ENCODE measurements at places on chromosomes 6 and 20. TPM values are rescaled to one million over a fixed set of nuclear protein-coding genes. Genes with fewer than 3 reads are reported as not detected.
A peak's percentile ranks its signal among the peaks of the same experiment; 100 is the strongest.

DNA sequence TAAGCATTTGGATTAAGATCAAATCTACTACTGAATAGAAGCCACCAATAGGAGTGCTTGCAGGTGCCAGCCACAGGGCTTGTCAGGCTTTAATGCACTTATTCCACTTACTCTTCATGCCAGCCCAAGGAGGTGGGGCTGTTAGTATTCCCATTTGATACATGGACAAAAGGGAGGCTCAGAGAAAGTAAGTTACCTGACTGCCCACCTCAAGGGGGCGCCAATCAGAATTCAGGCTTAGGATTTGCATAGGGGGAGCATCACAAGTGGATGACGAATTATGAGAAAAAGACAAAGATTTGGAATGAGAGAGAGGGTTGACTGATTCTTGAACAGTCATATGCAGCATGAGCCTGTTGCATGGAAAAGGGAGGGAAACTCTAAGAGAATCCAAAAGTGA is 188.4 kb upstream of the TSHZ2 start:
- DNase-seq = no peak

The OPN5 gene
- not detected for total RNA-seq

DNA sequence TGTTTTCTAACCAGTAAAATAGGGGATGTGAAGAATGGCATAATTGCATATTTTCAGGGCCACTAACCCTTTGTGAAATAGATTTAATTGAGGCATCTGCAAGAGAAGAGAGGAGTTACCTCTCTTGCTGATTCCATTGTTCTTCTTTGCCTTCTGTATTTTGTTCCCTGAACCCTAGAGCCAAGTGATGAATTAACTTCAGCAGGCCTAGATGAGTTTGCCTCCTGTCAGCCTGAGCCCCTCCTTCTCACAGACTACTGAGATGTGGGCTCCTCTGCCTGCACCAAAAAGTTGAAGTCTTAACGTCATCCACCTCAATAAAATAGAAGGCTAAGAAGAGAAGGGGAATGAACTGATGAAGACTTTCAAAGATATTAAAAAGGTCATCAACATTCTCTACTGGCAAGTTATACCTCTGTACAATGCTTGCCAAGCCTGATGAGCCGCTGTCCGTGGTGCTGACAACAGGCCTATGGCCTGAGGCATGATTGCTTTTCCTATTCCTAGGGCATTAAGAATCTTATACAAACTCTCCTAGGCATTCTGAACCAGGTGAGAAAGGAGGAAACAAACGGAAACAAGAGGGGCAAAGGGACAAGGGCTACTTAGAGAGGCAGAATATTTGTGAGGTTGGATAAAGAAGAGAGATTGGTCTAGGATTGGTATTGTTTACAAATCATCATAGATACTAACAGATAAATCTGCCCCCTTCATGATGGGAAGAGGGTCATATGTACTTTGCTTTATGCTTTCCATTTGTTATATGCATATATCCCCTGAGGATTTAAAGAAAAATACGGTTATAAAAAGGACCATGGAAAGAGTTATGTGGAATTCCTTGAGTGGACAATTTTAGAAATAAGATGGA is 46.8 kb downstream of the CD24 start:
- no peak for DNase-seq

The EFCAB8 gene
- total RNA-seq = not detected

DNA sequence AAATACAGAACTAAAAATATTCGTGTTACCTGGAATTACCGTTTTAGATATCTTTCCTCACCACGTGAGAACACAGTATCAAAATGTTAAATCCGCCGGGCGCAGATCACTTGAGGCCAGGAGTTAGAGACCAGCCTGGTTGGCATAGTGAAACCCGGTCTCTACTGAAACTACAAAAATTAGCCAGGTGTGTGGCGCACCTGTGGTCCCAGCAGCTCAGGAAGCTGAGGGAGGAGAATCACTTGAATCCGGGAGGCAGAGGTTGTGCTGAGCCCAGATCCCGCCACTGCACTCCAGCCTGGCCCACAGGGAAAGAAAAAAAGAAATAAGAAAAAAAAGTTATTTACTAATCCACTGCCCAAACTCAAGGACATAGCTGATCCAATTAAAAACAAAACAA is 4.8 kb upstream of the DDX43 start:
- DNase-seq = no peak

GRCh38 chr20:45036044-45036755 is 64.7 kb downstream of the KCNS1 start:
- DNase-seq = no peak

The ZNF341 gene
- total RNA-seq = 3.5 TPM

DNA sequence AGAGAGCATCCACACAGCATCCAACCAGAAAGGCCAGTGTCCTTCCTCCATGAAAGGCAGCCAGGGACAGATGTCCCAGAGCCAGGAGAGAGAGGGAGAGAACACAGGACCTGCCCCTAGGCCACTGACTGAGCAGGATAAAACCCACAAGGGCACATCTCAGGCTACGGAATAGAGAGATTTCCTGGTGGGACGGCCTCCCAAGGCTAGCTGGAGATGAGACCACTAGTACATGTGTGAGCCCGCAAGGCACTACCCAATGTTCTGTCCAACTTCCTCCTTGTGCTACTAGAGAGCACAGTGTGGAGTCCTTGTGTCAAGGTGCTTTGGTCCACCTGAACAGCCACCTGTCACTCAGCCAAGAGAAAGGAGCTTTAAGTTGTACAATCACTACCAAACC is 44.2 kb downstream of the PLCG1 start:
- DNase-seq = peak; percentile 56

GRCh38 chr20:63740627-63741353 is 1.2 kb downstream of the SLC2A4RG start:
- peak; percentile 89 for DNase-seq

DNA sequence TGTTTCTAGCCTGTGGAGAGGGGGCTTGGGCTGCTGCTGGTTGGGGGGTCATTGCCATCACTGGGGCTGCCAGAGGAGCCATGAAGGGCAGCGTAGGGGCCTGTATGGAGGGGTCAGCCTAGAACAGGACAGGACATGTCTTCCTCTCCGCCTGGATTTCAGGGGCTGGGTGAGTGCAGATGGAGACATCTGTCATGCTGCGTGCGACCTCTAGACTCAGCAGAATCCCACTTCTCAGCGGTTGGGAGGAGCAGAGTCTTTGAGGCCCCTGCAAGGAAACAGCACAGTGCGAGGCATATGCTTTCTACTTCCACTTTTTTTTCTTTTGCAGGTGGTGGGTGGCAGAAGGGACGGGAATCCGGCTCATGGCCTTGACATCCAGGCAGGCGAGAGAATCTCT is 67.9 kb downstream of the EZR start:
- DNase-seq = peak; percentile 65

- no peak for DNase-seq
Observed at GRCh38 chr6:3453413-3454272, 3.2 kb downstream of the SLC22A23 start.

DNA sequence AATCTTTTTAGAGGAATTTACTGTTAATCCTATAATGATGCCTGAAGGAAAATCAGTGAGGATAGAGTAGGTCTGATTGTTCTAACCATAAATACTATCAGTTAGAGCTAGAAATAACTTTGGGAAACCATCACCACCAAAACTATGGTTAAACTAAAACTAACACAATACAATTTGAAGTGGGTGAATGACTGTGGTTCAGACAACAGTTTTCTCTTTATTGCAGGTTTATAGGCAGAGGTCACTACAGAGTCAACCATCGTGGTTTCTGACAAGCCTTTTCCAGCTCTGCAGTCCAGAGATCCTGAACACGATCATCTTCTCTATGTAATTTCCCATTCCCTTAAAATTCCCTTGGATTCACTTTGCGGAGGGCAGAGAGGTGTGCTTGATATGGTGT is 134.3 kb downstream of the IBTK start:
- DNase-seq = no peak

DNA sequence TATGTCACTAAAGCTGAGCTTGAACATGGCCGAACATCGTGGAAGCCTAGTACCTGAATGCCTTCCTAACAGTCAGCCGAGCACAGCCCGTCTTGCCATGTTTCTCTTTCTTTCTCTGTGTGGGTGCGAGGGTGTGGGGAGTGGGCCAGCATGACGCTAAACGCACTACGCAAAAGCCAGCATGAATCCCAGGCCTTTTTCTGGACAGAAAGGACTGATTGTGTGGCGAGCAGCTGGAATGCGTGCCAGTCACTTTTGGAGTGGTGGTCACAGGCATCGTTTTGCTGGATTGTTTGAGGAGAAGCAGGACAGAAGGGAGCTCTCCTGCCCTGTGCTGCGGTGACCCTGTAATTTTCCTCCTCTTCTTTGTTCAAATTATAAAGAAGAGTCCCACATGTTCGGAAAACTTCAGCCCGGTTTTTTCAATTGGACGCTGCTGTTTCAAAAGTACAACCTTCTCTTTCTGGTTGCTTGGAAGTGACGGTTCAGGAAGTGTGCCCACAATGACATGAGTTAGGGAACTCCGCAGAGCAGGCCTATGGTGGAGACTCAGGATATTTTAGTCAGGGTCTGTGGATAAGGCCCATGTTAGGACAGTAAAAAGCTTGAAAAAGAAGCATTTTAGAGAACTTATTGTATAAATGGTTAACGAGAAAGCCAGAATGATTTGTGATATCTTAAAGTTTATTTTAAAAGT is 54.3 kb downstream of the PDE7B start:
- DNase-seq = no peak

DNA sequence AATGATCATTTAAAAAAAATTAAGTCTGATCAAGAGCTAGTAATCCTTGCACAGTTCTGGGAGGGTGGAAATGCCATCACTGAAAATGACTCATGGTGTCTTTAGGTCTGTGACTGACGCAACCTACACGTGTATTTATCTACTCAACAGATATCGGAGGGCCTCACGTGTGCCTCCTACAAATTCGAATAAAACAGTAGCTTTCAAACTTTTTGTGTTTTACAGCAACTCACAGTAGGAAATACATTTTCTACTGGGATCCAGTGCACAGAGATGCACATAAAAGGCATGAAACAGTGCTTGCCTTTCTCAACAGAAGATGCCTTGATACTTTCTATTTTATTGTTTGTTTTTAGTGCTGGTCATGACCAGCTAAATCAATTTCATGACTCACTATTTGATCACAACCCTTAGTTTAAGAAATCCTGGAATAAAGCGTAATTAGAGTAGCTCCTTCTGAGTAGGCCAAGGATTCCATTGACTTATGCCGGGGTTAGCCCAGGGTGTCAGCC is 210.0 kb upstream of the SNX9 start:
- no peak for DNase-seq

The OXT gene
- total RNA-seq = not detected

DNA sequence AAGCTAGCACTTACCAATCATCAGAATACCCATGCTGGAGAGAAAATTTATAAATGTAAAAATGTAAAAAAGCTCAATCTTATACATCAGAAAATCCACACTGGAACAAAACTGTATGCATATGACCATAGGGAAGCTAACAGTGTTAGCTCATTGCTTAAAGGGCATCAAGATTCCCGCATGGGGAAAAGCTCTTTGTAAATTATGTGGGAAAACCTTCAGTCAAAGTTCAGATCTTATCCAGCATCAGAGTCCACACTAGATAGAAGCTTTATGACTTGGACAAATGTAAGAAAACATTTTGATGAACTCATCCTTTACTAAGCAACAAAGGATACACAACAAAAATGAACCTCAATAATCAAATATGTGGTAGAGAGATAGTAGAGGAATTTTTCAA is 34.7 kb downstream of the ZKSCAN8 start:
- DNase-seq = no peak

The SOD2 gene
- 177 TPM for total RNA-seq

DNA sequence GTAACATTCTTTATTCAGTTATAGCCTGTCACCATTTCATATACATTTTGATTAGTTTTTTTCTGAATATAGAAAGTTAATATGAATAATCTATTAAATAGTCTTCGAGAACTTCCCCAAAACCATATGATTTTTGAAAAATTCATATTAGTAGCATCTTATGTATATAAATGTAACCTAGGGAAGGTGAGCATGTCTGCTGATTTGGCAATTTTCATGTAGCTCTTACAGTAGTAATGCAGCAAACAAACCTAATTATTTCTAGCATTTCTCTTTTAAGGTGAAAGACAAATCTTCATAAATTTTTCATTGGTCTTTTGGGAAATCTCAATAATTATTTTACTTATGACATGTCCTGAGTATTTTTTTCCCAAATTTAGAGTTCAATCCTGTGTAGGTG is 939.0 kb downstream of the TBC1D32 start:
- DNase-seq = no peak

- no peak for DNase-seq
Observed at GRCh38 chr6:20538131-20538662, 3.9 kb downstream of the CDKAL1 start.

DNA sequence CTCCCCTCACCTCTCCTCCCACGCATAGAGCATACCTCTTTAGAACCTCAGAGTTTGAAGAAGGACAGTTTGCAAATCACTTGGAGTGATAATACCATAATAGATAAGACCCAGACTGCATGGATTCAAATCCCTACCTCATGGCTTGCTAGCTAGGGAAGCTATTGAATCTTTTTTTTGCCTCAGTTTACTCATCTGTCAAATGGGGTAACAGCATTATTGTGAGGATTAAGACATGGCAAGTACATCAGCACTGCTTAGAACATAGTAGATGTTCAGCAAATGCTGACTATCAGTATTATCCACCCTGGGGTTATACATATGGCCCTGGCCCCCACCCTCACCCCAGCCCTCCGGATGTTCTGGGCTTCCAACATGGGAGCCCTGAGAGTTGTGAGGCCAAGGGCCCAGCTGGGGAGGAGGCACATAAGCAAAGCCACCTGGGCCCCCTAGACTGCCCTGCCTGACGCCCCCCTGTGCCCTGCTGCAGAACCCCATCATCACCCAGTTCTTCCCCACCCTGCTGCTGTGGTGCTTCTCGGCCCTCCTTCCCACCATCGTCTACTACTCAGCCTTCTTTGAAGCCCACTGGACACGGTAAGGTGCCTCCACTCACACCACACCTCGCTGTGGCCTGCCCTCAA is 9.1 kb upstream of the CAPN11 start:
- DNase-seq = no peak

The OR2H1 gene
- not detected for total RNA-seq

DNA sequence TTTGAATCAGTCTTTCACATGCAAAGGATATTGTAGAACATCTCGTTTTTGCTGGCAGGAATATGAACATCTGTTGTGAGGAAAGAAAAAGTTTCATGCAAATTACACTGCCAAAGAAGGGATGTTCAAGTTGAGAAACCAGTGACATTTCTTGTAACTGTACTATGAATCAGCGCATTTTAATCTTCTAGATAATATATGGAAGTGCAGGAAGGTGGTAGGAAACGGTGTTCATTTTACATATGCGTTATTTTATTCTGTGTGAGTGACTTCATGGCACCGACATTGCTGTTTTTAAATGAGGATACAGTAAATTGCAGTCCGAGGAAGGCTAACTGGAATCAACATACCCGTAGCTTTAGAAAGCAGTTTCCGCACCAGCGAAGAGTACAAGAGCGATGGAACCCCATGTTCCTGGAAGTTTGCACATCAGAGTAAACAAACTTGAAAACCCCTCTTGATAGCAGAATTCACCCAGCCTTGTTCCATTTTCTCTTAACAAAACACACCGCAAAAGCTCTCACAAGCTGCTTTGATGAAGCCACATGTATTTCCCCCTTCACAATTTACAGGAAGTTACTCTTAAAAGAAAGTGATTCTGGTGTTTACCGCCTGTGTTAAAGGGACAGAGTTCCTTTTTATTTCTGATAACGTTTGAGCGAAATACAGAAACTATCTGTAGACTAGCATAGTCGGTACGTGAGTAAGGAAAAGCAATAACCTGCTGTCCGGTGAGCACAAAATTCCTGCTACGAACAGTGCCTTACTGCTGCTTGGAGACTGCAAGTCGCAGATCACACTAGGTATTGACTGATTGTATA is 11.5 kb downstream of the PRDM1 start:
- DNase-seq = no peak

The NPBWR2 gene
- not detected for total RNA-seq

The ASXL1 gene
- 84.8 TPM for total RNA-seq
